ENCODE measurements at places on chromosomes 1 and 21.

DNA sequence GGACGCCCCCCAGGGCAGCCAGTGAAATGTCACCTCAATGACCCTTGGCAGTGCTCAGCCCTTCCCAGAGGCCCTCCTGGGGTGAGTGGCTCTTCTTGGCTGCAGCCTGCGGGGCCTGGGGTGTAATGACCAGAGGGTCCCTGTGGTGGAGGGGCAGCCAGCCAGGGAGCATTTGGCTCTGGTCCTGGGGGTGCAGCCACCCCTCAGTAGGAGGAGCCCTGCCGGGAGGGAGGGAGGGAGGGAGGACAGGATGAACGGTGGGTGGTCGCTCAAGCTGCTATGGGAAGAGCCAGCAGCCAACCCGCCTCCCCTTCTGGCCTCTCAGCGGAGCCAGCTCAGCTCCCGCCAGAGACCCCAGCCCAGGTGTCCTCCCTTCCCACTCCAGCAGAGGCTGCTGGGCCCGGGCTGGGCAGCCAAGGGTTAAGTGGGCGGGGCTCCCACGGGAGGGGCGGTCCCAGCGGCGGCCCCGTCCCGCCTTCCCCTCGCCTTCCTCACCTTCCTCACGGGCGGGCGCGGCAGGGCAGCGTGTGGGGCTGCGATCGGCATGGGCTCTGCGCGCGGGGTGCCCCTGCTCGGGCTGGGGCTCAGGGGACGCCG lies 9.0 kb upstream of the PLCH2 start:
- peak; percentile 62 for DNase-seq

- DNase-seq, result no peak
These were observed 39.5 kb downstream of the LBR start for GRCh38 chr1:225388372-225388771.

DNA sequence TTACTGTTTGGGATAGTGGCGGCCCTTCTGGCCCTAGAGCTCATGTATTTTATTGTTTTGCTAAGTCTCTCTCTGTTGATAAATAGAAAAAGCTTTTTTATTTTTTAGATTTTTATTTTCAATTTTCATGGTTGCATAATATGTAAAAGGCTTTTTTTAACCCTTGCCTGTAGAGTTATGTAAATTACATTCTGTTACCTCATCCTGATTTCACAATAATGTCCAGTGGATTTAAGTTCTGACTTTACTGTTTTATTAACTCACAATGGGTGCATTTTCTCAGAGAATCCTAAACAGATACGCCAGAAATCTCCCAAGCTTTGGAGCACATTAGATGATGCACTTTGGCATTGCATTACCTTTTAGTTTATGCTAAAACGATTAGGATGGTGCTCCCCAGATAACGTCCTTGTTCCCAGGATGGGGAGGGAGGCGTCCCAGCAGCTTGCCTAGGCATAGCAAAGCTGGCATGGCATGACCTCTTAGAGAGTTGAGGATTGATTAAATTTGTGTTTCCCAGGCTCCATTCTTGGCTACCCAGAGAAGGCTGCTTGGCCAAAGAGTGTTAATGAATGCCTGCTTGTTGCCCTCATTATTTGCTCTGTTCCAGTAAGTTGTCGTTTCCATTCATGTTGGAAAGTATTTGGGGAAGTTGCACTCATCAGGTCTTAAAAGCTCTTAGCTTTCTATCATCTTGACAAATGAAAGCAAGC lies 17.1 kb downstream of the UTP25 start:
- no peak for DNase-seq

DNA sequence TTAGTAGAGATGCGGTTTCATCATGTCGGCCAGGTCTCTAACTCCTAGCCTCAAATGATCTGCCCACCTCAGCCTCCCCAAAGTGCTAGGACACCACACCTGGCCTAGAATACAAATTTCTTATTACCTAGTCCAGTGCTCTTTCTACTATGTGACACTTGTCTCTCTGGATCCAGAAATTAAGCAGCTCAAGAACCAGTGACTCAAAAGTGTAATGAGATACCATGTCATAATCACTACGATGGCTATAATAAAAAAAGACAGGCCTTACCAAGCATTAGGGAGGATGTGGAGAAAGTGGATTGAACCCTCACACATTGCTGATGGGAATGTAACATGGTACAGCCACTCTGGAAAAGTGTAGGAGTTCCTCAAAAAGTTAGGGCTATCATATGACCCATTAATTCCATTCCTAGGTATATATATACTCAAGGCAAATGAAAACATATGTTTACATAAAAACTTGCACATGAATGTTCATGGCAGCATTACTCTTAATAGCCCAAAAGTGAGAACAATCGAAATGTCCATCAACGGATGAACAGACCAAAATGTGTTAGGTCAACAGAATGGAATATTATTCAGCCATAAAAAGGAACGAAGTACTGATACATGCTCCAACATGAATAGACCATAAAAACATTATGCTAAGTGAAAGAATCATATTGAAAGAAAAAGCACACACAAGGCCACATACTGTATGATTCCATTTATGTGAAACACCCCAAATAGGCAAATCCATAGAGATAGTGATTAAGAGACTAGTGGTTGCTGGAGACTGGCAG lies 8.3 kb downstream of the TEX38 start:
- no peak for DNase-seq

- DNase-seq, result no peak
These were observed 26.5 kb downstream of the TSNAX start for GRCh38 chr1:231554969-231555368.

GRCh38 chr1:84810343-84810742 lies 82.7 kb downstream of the LPAR3 start:
- no peak for DNase-seq

- DNase-seq, result no peak
These were observed 1071.9 kb upstream of the TMPRSS15 start for GRCh38 chr21:19475525-19475924.

- no peak for DNase-seq
These were observed 24.7 kb downstream of the ZNF684 start for GRCh38 chr1:40556121-40556520.

GRCh38 chr1:247452447-247453039 lies 5.4 kb downstream of the OR2B11 start:
- no peak for DNase-seq

- no peak for DNase-seq
These were observed 34.7 kb downstream of the CRB1 start for GRCh38 chr1:197302775-197303174.

DNA sequence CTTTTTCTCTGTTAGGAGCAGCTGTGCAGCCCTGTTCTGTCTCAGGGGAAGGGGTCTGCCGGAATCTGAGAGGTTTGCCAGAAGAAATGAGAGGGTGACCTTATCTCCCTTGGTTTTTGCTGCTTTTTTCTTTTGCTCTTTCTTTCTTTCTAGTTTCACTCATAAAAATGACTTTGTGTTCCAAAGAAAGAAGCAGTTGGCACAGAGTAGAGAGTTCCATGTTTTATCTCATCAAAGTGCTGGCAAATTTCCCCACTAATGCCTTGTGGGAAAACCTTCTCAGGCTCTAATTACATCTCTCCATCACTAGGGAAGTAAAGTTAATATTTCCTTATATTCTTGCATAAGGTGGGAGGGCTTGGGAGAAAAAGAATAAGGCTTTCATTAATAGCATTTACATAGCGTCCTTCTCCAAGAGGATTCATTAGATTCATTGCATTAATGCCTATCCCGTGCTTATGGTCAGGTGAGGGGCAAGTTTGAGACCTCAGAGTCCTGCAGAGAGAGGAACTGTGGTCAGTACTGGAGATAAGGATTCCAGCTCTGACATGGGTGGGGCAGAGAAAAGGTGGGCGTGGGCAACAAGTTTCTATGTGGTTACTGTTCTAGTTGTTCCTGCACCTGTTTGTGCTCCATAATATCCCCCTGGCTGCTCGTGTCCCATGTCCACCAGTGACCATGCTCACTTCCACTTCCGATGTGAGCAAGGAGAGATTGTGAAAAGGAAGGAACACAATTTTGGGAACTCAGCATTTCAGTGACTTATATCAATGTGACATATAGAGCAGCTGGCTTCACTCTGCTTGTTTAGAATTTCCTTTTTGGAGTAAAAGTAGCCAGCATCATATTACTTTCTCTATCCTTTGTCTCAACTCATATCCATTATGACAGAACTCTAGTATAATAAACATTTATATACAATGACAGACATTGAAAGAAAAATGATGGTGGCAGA lies 79.5 kb downstream of the DISC1 start:
- DNase-seq, result no peak

- DNase-seq, result no peak
These were observed 1.8 kb upstream of the ZNF281 start for GRCh38 chr1:200411406-200412257.

DNA sequence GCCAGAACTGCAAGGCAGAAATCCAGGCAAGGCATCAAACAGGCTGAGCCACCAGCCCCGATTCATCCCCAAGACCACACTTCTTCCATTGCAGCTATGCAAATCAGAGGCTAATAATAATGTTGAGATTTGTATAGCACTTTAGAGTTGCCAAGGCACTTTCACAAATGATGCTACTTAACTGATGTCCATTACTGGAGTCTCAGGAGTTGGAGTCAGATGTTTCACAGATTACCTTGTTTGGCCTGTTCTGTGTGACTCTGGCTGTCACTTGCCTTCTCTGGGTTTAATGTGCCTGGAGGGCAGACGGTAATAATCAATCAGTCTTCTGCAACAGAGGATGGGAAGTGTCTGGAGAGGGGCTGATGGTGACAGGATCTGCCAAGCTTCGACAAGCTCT lies 40.8 kb upstream of the MPZL1 start:
- DNase-seq, result no peak

GRCh38 chr21:45726438-45726837 lies 82.9 kb downstream of the PCBP3 start:
- DNase-seq, result no peak

DNA sequence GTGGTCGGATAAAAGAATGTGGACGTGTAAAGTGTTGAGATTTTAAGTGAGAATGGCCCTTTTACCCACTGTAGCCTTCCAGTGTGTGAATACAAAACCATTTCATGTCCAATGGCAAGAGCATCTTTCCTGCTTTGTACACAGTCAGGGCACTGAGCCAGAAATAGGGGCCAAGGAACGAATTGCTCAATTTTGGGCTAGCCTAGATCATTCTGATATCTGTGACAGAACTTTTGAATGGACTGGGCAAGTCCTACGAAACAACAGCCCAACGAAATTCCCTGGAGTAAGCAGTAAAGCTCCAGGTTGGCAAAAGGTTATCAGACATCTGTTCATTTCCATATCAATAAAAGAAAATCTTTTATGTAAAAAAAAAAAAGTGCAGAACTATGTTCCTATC lies 5.5 kb downstream of the KIF26B start:
- no peak for DNase-seq

GRCh38 chr21:14541841-14542490 lies 4.1 kb downstream of the SAMSN1 start:
- DNase-seq, result no peak

DNA sequence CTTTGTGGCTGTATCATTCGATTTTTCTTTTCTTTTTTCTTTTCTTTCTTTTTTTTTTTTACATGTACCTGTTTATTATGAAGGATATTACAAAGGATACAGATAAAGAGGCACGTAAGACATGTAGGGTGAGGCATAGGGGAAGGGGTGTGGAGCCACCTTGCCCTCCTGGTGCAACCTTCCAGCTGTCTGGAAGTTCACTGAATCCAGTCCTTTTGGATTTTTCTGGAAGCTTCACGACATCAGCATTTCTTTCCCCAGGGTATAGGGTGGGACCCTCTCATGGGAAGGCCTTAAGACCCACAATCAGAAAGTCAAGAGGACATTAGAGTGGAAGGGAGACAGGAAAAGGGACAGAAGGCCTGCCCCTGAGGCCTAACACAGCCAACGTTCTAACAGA lies 30.1 kb upstream of the TGFBR3 start:
- no peak for DNase-seq

Data from GM20000 (cell line).